Natural killer cell (primary cell): ENCODE measurements at places on chromosomes 3 and 15. TPM values are rescaled to one million over a fixed set of nuclear protein-coding genes. Genes with fewer than 3 reads are reported as not detected.

Gene SYNPR
- total RNA-seq: not detected

Gene PLIN1
- 0.66 TPM for total RNA-seq

Gene MYNN
- 29.9 TPM for total RNA-seq

Gene TRPM1
- not detected for total RNA-seq

Gene CFAP100
- not detected for total RNA-seq

Gene MB21D2
- total RNA-seq: 0.27 TPM

Gene SEMA3G
- not detected for total RNA-seq

Gene LRRC3B
- total RNA-seq: not detected

Gene CASR
- not detected for total RNA-seq

Gene ANKUB1
- total RNA-seq: not detected
